ENCODE measurements at places on chromosomes 4 and X. TPM values are rescaled to one million over a fixed set of nuclear protein-coding genes. Genes with fewer than 3 reads are reported as not detected.

DNA sequence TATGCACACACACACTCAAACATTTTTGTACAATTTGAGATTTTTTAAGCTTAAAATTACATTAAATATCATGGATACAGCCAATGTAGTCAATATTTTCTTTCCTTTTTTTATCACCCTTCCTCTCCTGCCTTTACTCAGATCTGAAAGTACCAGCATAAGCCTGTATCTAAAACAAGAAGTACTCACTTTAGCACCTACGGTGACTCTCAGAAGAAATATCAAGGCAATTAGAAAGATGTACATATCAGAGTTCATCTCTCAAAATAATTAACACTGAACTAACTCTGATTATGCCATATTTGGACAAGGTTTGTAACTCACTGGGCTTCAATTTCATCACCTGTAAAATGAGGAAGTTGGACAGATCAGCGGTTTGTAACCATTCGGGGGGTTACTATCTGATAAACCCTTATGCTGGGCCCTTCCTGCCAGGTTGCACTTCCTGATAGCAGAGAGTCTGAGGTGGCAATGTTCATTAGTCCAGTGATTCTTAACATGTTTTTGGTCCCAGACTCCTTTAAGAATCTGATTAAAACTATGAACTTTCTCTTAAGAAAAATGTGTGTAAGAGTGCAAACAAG lies 5.7 kb upstream of the GPR174 start:
- peaks cover 44% of the 10 kb centered on the region for H3K4me1 ChIP-seq
- peak overlapping the region; percentile 82 for H3K27ac ChIP-seq
- H3K4me3 ChIP-seq, result peak overlapping the region; percentile 67
- DNase-seq, result no peak

- H3K36me3 ChIP-seq, result peaks cover 2% of the 10 kb centered on the region
- H3K4me3 ChIP-seq, result no peak overlapping the region
- no peak for DNase-seq
- H3K27me3 ChIP-seq, result no peaks in the 10 kb centered on the region
- H3K4me1 ChIP-seq, result no peaks in the 10 kb centered on the region
- H3K27ac ChIP-seq, result no peak overlapping the region
These were observed 906.8 kb upstream of the NDST4 start for GRCh38 chr4:116020141-116020722.

DNA sequence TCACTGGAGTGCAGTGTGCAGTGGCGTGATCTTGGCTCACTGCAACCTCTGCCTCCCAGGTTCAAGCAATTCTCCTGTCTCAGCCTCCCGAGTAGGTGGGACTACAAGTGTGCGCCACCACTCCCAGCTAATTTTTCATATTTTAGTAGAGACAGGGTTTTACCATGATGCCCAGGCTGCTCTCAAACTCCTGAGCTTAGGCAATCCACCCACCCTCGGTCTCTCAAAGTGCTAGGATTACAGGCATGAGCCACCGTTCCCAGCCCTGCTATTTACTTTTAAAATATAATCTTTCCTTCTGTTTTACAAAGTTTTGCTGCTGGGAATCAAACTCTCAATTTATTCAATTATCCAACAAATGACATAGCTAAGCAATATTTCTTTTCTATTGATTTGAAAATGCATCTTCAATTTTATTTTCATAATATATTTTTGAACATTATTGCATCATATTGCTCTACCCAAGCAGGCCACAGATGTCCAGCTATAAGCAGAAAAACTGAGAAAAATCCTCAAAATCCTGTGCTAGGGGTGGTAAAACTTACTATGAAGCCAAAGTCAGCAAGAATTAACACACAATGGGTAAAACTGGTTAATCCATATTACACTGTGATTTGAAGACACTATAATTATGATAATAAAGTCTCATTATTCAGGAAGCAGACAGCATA lies 5.2 kb downstream of the TIFA start:
- peaks cover 58% of the 10 kb centered on the region for H3K36me3 ChIP-seq
- no peak overlapping the region for H3K4me3 ChIP-seq
- peaks cover 69% of the 10 kb centered on the region for H3K4me1 ChIP-seq

DNA sequence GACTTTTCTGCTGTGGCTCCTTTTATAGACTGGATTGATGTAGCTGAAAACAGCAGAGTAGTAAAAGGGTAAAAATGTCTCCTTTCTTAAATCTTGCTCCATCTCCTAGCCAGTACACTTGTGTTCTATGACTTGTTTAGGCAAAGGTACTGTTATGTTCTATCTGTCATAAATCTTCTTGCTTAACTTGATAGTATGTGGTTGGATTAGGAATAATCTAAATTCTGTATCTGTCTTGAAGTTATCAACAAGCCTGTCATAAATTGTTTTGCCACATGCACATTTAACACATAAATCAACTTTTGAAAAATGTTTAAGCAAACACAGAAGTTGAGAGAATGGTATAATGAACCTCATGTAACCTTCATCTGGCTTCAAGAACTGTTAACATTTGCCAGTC lies 157.0 kb downstream of the FRAS1 start:
- no peak overlapping the region for H3K27ac ChIP-seq
- no peaks in the 10 kb centered on the region for H3K4me1 ChIP-seq
- DNase-seq, result no peak
- no peaks in the 10 kb centered on the region for H3K36me3 ChIP-seq
- H3K27me3 ChIP-seq, result no peaks in the 10 kb centered on the region

- no peaks in the 10 kb centered on the region for H3K27me3 ChIP-seq
- no peak overlapping the region for H3K27ac ChIP-seq
- no peaks in the 10 kb centered on the region for H3K4me1 ChIP-seq
- no peak overlapping the region for H3K4me3 ChIP-seq
These were observed 53.6 kb upstream of the SPANXB1 start for GRCh38 chrX:140948827-140949226.

GRCh38 chr4:10731690-10732089 lies 47.1 kb upstream of the CLNK start:
- no peaks in the 10 kb centered on the region for H3K27me3 ChIP-seq
- no peak for DNase-seq
- H3K4me1 ChIP-seq, result peaks cover 61% of the 10 kb centered on the region
- H3K36me3 ChIP-seq, result peaks cover 1% of the 10 kb centered on the region

- no peak for DNase-seq
- no peaks in the 10 kb centered on the region for H3K36me3 ChIP-seq
- no peaks in the 10 kb centered on the region for H3K4me1 ChIP-seq
- no peak overlapping the region for H3K27ac ChIP-seq
These were observed 8.8 kb downstream of the NHSL2 start for GRCh38 chrX:71919431-71919830.

DNA sequence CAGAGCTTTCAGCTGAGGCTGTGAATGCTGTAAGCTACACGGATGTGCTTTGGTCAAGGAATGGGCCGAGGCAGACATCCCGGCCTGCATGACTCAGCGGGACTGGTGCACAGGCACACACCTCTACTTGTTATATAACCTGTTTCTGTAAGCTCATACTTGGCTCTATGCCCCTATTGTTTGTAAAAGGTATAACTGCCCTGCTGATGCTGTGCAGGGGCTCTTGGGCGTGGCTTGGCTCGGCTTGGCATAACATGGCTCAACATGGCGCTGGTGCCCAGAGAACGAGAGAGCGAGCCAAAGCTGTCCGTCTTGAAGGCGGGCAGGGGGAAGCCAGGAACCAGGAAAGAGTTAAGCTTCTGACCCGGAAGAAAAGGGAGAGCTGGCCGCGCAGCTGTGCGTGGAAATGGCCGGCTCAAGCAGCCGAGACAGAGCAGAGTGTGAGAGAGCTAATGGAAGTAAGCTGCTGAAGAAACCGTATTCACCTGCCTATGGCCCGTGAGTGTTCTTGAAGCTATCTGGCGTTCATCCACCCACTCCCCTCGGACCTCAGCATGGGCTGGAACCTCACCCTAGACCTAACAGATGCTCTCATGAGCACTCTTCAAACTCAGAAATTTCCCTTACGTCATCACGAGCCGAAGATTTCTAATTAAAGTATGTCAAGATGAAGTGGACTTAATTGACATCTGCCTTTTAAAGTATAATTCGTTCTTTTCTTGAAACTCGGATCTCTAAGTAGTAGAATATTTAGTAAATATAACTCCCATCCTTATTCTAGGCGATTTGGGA lies 286.3 kb upstream of the AGA start:
- DNase-seq, result no peak
- H3K27ac ChIP-seq, result no peak overlapping the region
- no peak overlapping the region for H3K4me3 ChIP-seq

GRCh38 chrX:45421806-45422205 lies 221.1 kb upstream of the DIPK2B start:
- no peak for DNase-seq
- no peak overlapping the region for H3K27ac ChIP-seq
- H3K4me1 ChIP-seq, result no peaks in the 10 kb centered on the region

GRCh38 chrX:112844250-112844649 lies 3.6 kb upstream of the AMOT start:
- H3K4me3 ChIP-seq, result no peak overlapping the region
- H3K4me1 ChIP-seq, result peaks cover 5% of the 10 kb centered on the region
- peaks cover 4% of the 10 kb centered on the region for H3K27me3 ChIP-seq
- no peak overlapping the region for H3K27ac ChIP-seq
- no peaks in the 10 kb centered on the region for H3K36me3 ChIP-seq
- DNase-seq, result no peak

DNA sequence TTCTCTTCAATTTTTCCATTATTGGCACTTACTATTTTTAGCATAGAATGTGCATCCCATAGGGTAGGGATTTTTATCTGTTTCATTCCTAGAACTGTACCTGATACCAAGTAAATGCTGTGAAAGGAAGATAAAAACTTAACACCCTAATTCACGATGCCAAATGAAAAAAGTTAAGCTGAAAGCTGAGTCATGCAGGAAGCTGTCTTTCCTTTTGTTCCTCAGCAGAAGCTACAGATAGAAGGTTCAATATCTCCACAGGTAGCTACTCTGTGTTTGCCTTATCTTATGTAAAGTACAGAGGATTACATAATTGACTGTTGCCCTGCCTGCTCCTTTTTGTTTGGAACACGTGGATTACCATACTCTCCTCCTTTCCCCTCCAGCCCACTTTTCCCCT lies 77.0 kb downstream of the LRP2BP start:
- H3K27ac ChIP-seq, result no peak overlapping the region
- peaks cover 44% of the 10 kb centered on the region for H3K36me3 ChIP-seq
- no peak overlapping the region for H3K4me3 ChIP-seq
- H3K27me3 ChIP-seq, result no peaks in the 10 kb centered on the region
- peaks cover 7% of the 10 kb centered on the region for H3K4me1 ChIP-seq

GRCh38 chr4:139455126-139455538 lies 1.2 kb downstream of the RAB33B start:
- no peak for DNase-seq
- H3K27me3 ChIP-seq, result no peaks in the 10 kb centered on the region
- H3K4me1 ChIP-seq, result peaks cover 62% of the 10 kb centered on the region
- peak overlapping the region; percentile 91 for H3K4me3 ChIP-seq

DNA sequence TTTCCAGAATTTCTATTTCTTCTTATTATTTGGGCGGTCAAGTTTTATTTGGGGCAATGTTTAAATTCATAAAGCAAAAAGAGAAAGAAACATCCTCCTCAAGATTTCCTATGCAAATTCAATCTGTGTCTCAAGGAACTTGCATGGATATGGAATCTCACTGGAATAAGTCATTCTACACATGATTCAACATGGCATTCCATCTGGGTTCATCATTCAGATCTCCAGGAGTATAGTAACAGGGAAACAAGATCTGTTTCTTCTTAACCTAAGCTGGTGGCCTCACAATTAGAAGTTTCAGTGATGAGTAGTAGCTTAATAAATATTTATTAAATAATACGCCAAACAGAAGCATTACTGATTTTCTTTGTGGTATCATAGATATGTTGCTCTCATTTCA lies 19.8 kb downstream of the KLHL34 start:
- H3K4me1 ChIP-seq, result no peaks in the 10 kb centered on the region
- no peaks in the 10 kb centered on the region for H3K27me3 ChIP-seq
- no peaks in the 10 kb centered on the region for H3K36me3 ChIP-seq
- H3K27ac ChIP-seq, result no peak overlapping the region

- no peak overlapping the region for H3K4me3 ChIP-seq
- no peak for DNase-seq
- H3K36me3 ChIP-seq, result peaks cover 28% of the 10 kb centered on the region
- H3K4me1 ChIP-seq, result peaks cover 8% of the 10 kb centered on the region
- no peak overlapping the region for H3K27ac ChIP-seq
These were observed 56.4 kb downstream of the UBE2K start for GRCh38 chr4:39754309-39754708.

DNA sequence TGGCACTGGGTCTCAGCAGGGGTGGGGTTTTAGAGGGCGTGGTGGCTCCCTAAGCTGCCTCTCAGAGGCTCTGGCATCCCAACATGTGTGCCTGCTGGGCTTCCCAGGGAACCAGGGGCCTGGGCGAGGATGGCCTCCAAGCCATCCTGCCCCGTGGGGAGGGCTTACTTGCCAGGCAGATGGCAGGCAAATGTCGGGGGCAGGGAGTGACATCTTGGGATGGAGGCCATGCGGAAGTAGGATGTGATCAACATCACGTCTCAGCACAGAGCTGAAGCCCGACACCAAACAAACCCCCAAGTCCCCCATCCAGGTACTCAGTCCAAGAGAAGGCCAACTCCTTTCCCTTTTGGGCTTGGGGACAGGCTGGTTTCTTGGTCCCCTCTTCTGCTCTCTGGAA lies 4.7 kb downstream of the L1CAM start:
- peaks cover 18% of the 10 kb centered on the region for H3K4me1 ChIP-seq
- H3K36me3 ChIP-seq, result no peaks in the 10 kb centered on the region
- peaks cover 26% of the 10 kb centered on the region for H3K27me3 ChIP-seq
- DNase-seq, result no peak
- no peak overlapping the region for H3K4me3 ChIP-seq

DNA sequence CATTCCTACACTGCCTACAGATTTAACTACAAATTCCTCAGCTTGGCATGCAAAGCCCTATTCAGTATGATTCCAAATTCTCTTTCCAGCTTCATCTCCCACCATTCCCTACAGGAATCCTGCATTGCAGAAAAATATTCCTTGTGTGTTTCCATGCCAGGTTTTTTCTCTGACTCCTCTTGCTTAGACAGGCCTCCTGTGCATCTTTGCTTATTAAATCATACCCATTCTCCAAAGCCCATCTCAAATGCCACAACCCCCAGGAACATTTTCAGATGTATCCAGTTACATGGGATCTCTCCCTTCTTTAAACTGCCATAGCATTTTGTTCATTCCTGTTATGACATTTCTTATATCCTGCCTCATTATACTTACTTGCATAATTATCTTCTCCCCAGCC lies 106.4 kb upstream of the GRIA3 start:
- H3K4me1 ChIP-seq, result no peaks in the 10 kb centered on the region
- H3K27me3 ChIP-seq, result no peaks in the 10 kb centered on the region
- H3K27ac ChIP-seq, result no peak overlapping the region

- DNase-seq, result peak; percentile 66
- H3K36me3 ChIP-seq, result no peaks in the 10 kb centered on the region
- no peak overlapping the region for H3K4me3 ChIP-seq
- no peak overlapping the region for H3K27ac ChIP-seq
- H3K4me1 ChIP-seq, result peaks cover 35% of the 10 kb centered on the region
- H3K27me3 ChIP-seq, result peaks cover 24% of the 10 kb centered on the region
These were observed 52.4 kb upstream of the TRIM2 start for GRCh38 chr4:153151535-153152455.

The ZNF595 gene
- 5.8 TPM for total RNA-seq

The MEPE gene
- total RNA-seq, result not detected

The NKX3-2 gene
- total RNA-seq, result not detected

The EXOSC9 gene
- total RNA-seq, result 76.8 TPM

The COQ2 gene
- 18.3 TPM for total RNA-seq

The LDB2 gene
- total RNA-seq, result not detected

The JCHAIN gene
- not detected for total RNA-seq

The IQCM gene
- not detected for total RNA-seq

The OTC gene
- not detected for total RNA-seq

The ZFX gene
- 38.8 TPM for total RNA-seq

The BMPR1B gene
- not detected for total RNA-seq

The NEUROG2 gene
- 0.16 TPM for total RNA-seq

The PAGE5 gene
- not detected for total RNA-seq

The PLAC8 gene
- total RNA-seq, result 88.7 TPM
